Left renal cortex interstitium (tissue), 4 donors: ENCODE measurements at places on chromosomes 3 and 15.

DNA sequence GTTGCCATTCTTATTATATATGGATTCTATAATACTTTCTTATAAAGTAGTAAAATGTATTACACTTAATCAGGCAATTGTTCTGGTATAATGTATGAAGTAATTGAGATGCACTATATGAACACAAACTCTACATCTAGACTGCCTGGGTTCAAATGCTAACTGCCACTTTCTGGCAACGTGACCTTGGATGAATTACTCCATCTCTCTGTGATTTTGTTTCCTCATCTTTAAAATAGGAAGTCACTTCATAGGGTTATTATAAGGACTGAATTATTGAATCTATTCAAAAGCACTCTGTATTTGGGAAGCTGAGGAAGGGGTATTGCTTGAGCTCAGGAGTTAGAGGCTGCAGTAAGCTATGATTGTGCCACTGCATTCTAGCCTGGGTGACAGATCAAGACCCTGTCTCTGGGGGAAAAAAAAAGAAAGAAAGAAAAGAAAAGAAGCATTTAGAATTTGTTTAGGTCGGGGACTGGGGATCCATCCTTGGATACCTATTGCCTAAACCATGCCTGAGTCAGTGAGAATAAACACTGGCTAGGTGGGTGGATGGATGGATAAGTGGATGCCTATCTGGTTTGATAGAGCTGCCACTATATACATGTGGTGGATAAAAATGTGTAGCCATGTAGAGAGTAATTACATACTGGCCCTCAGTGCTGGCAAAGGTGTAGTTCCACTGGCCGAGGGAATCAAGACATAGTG is 2.5 kb downstream of the TM4SF1 start:
- DNase-seq: no peak

DNA sequence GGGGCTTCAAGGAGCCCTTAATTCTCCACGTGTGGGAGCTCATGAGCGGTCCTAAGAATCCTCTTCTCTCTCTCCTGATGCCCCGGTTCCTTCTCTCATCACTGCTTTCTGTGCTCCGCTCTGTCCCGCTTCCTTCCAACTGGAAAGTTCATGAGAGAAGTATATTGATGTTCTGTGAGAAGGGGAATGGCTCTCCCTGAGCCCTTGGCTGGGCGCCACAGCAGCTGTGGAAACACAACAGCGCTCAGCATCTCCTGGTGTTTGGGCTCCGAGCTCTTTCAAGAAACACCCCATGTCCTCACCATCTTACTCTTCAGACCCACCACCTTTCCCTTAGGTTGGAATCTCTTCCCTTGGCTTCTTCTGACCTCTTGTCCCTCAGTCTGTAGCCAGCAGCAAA is 161.7 kb downstream of the VGLL4 start:
- no peak for DNase-seq

DNA sequence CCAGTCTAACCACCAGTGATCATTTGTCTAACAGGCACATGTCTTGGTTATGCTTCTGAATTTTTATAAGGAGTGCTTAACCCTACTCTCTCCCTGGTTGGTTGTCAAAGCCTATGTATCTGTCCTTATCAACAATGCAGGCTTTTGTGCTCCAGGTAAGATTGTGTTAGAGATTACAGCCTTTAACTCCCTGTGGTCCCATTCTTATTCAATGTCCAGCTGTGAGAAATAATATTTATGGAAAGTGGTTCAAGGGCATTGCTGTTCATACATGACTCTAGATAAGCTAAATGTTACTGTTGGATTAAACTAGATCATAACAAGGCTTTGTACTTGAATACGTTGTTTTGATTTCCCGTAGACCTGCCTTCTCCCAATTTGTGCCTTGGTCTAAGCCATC is 146.1 kb upstream of the TSC22D2 start:
- no peak for DNase-seq

GRCh38 chr15:99134317-99134821 is 29.5 kb downstream of the SYNM start:
- DNase-seq: no peak

DNA sequence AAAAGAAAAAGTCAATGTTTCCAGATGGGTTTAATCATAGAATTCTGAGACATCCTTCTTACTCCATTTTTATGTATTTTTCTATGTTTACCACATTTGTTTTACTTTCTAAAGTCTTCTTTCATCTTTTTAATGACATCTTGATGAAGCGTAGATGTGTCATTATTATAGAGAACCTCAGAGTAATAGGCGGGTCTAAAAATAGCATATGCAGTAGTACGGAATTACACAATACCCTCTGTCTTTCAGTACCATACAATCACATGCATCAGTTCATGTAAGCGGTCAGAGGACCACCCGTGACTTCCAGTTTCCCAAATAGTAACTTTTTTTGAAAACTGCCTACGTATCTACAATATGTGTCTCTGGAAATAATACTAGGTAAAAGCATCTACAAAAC is 224.0 kb downstream of the PLOD2 start:
- DNase-seq: no peak

DNA sequence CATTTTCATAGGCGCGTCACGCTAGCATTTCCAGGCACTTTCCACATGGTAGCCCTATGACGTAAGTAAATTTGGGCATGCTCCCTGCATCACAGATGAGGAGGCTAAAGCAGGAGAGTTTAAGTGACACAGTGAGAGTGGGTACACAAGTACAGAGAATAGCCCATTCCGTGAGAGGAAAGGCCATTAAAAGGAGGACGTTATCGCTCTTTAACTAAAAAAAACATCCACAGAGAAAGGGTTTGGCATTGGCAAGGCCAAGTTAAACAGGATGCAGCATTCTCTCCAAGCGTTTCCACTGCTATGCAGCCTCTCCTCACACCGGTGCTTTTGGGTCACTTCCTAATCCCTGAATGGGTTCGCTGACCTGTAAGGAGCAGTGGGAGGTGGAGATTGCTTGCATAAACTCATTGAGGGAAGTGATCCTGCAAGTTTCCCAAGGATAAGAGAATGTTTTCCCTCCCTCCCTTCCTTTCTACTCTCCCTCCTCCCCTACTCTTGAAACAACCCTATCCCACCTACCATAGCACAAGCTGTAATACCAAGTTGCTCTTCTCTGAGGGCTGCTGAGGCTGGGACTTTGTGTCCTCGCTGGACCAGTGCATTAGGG is 147.7 kb downstream of the VGLL4 start:
- DNase-seq: no peak

GRCh38 chr3:180390313-180390712 is 211.7 kb upstream of the TTC14 start:
- no peak for DNase-seq

- DNase-seq: no peak
Observed at GRCh38 chr3:64832098-64832497, 144.3 kb upstream of the ADAMTS9 start.

DNA sequence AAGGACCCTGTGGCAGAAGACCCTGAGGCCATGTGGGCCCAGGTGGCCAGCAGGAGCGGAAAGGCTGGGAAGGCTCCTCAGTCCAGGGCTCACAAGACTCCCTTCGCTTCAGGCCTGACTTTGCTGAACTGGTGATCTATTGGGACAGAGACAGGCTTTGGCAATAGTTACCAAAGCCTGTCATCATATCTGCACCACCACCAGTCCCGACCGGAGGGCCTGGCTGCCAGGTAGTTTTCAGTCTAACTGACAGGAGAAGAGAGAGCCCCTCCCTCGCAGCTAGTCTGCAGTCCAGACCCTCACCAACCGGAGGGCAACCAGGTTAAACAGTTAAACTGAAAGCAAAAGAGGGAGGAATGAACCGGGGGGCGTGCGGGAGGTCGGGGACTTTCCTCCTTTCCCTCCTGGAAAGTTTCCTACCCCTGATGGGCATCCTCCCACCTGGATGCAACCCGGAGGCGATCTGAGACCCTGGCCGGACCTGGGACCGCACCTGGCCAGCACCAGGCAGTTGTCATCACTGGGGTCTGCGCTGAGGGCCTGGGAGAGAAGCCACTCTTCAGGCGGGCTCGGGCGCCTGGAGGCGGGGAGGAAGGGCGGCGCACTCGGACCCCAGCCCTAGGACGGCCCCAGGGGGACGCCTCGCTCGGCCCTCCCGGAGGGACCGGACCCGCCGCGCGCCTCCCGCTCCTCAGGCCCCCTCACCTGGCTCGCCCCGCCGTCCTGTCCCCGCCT is 435 bp downstream of the RAB27A start:
- DNase-seq: no peak

GRCh38 chr3:46516521-46516920 is 18.7 kb downstream of the RTP3 start:
- DNase-seq: no peak

DNA sequence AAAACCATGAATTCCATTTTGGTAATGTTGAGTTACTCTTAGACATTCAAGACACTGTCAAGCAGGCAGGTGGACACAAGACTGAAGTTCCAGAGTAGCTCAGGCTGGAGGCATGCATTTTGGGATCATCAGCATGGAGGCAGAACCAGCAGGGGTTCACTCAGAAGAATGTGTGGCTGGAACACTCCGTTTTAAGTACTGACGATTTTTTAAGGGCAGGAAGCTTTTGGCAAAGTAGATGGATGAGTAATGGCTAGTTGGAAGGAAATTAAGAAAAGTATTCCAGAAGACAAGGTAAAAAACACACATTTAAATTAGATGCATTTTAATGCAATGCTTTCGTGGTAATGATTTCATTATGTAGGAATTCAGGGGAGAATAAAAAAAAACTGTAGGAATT is 420.4 kb downstream of the ROBO2 start:
- DNase-seq: no peak
